ENCODE measurements at places on chromosomes 5 and 9.

DNA sequence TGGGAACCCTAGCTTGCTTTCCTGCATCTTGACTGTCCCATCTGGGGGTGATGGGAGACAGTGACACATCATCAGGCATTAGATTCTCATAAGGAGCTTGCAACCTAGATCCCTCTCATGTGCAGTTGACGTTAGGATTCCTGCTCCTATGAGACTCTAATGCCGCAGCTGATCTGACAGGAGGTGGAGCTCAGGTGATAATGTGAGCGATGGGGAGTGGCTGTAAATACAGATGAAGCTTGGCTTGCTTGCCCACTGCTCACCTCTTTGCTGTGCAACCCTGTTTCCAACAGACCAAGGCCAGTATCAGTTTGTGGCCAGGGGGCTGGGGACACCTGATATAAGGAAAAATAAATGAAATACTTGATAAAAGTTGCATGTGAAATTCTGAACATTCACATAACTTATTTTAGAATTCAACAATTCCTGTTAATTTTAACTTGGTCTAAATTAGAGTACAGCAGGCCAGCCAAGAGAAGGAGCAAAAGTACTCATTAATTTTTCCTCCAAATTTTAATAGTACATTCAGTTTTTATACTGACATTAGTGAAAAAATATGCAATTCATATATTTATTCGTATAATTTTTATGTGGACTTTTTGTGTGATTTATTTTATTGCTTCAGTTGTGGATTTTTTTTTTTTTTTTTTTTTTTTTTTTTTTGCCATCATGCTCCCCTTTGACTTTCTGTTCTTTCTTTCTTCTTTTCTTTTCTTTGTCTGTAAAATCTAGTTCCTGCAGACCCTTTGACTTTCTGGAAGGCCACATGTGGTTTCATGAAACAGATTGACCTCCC is 11.4 kb downstream of the PAM start:
- no peak for DNase-seq

DNA sequence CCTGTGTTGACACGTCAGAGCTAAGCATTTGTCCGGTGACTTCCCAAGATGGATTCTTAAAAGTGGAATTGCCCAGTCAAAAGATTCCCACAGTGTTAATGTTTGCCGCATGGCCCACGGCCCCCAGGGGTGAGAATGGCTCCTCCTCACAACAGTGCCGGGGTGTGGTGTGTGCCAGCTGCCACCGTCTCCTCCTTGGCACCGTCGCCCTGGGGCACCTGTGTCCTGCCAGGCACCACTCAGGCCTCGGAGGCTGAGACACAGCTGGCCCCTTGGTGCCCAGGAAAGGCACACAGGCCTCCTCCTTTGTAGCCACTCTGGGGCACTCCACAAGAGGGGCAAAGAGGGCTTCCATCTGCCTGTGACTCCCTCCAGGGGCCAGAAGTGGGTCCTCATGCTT is 4.3 kb downstream of the KCNT1 start:
- no peak for DNase-seq

DNA sequence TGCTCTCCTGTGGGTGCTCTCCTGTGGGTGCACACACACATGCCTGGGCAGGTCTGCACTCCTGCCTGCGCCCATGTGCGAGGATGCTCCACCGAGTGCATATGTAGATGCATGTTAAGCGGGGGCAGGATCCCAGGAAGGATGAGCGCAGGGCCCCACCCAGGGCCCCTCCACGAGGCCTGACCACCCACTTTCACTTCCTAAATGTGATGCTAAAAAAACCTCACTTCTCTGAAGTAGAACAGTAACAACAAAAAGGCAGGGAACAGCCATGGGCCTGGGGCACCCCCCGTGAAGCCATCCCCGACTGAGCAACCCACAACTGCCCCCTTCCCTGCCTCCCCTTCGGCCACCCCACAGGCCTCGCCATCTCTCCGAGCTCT is 48.2 kb upstream of the SARDH start:
- DNase-seq = no peak

GRCh38 chr9:94144394-94144793 is 60.1 kb downstream of the PTPDC1 start:
- DNase-seq = no peak

GRCh38 chr5:15995341-15996052 is 184.1 kb downstream of the MARCHF11 start:
- DNase-seq = peak; percentile 13

GRCh38 chr5:174618589-174618988 is 105.8 kb upstream of the MSX2 start:
- DNase-seq = no peak

DNA sequence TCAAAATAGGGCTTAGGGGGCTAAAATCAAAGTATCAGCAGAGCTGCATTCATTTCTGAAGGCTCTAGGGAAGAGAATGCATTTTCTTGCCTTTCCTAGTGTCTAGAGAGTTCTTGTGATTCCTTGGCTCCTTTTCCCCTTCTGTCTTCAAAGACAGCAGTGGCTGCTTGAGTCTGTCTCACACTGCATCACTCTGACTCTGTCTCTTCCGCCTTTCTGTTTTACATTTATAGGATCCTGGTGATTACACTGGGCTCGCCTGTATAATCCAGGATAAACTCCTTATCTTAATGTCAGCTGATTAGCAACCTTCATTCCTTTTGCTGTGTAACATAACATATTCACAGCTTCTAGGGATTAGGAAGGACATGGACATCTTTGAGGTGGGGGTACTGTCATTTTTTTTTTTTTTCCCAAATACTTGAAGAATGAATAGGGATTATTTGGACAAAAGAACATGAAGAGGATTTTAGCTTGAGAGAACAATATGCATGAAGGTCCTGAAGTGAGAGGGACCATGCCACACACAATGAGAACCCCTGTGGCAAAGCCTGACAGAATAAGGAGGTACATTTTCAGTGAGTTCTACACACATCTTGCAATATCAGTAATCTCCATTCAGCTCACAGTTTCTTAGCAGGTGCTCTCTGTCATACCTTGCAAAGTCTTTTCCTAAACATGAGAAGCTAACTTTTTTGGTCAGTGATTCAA is 267.6 kb downstream of the FAM170A start:
- DNase-seq = no peak

Measured in NT2/D1 (cell line).